NCI-H524 (cell line): ENCODE measurements at places on chromosomes 12 and 14.

GRCh38 chr14:101738703-101739320, 22.7 kb upstream of the PPP2R5C start:
- no peak for DNase-seq

- DNase-seq = no peak
Observed at GRCh38 chr12:62291864-62292760, 31.9 kb downstream of the USP15 start.

DNA sequence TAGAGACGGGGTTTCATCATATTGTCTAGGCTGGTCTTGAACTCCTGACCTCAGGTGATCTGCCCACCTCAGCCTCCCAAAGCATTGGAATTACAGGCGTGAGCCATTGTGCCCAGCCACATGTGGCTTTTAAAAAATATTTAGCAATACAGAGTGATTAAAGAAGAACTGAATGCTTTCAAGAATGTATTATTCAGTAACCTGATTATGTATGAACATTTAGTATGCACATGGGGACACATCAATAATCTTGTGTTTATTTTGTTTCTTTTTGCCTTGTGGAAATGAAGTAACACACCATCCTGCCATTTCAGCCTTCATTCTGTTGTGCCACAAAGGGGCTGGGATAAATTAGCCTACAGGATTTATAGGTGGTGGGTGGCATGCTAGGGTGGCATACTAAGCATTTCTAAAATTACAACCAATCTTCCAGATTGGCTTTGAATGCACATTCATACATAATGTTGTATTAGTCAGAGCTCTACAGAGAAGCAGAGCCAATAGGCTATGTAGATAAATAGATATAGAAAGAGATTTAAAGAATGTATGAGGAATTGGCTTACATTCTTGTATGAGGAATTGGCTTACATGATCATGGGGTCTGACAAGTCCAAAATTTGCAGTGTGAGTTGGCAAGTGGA, 25.5 kb upstream of the TXNRD1 start:
- no peak for DNase-seq

DNA sequence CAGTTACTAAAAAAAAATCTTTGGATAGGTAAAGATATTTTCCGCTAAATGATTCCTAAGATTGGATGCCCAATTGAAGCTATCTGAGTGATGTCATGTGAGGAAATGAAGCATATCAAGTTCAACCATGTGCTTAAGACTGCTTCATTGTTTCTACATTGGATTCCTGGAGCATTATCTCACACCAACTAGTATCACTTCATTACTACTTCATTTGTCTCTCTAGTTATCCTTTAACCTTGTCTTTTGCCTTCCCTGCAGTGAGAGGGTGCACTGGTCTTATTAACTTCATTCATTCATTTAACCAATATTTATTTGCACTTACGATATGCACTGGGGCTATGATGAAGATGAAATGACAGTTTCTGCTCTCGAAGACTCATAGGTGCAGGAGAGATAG, 198.1 kb downstream of the SLC38A4 start:
- no peak for DNase-seq

DNA sequence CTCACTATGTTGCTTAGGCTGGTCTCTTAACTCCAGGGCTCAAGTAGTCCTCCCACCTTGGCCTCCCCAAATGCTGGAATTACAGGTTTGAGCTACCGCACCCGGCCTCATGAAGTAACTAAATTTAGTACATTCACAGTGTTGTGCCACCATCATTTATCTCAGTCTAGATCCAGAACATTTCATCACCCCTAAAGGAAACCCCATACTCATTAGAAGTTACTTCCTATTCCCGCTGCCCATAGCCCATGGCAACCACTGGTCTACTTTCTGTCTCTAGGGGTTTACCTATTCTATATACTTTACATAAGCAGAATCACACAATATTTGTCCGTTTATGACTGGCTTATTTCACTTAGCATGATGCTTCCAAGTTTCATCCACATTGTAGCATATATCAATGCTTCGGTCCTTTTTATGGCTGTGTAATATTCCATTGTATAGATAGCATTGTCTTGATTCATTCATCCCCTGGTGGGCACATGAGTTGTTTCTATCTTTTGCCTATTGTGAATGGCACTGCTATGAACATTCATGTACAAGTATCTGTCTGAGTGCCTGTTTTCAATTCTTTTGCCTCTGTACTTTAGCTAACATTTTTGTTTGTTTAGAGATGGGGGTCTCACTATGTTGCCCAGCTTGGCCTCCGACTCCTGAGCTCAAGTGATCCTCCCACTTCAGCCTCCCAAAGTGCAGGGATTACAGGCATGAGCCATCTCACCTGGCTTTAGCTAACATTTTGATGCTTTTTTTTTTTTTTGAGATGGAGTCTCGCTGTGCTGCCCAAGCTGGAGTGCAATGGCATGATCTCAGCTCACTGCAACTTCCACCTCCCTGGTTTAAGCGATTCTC, 10.2 kb upstream of the SH2B3 start:
- DNase-seq = no peak

- peak; percentile 29 for DNase-seq
Observed at GRCh38 chr12:115941362-115941761, 336.1 kb downstream of the MED13L start.

- DNase-seq = no peak
Observed at GRCh38 chr14:79337761-79338160, 873.5 kb downstream of the DIO2 start.

- DNase-seq = peak; percentile 23
Observed at GRCh38 chr12:121494093-121494787, 86.6 kb downstream of the KDM2B start.

GRCh38 chr12:904010-904414, 45.5 kb downstream of the RAD52 start:
- DNase-seq = no peak

- DNase-seq = no peak
Observed at GRCh38 chr12:19880076-19880475, 440.8 kb downstream of the AEBP2 start.

GRCh38 chr12:80709811-80710726, 2.6 kb downstream of the MYF6 start:
- DNase-seq = no peak

DNA sequence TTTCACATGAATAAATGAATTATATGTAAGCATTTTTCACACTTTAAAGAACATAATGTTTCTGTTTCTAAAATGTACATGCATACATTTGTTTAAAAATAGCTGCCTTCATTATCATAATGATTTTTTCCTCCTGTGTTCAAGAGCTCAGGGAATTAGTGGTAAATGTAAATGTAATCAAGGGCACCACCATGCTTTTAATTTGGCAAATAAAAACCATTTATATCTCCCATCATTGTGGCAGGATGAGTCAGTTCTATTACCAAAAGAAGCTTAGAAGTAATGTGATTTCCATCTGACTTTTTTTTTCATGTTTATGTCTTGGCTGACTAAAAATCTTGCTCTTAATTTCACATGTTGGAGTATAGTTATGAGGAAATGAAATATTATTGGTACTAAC, 176.1 kb downstream of the GXYLT1 start:
- no peak for DNase-seq

GRCh38 chr14:30706704-30707103, 84.6 kb downstream of the SCFD1 start:
- no peak for DNase-seq

GRCh38 chr12:121423682-121424623, 24.0 kb downstream of the RNF34 start:
- no peak for DNase-seq

- DNase-seq = no peak
Observed at GRCh38 chr12:12460935-12461922, 101.4 kb downstream of the DUSP16 start.

- no peak for DNase-seq
Observed at GRCh38 chr14:82003426-82003825, 469.8 kb upstream of the SEL1L start.

- DNase-seq = peak; percentile 16
Observed at GRCh38 chr12:115871714-115872113, 405.8 kb downstream of the MED13L start.

GRCh38 chr12:77615332-77615731, 215.4 kb upstream of the NAV3 start:
- no peak for DNase-seq

DNA sequence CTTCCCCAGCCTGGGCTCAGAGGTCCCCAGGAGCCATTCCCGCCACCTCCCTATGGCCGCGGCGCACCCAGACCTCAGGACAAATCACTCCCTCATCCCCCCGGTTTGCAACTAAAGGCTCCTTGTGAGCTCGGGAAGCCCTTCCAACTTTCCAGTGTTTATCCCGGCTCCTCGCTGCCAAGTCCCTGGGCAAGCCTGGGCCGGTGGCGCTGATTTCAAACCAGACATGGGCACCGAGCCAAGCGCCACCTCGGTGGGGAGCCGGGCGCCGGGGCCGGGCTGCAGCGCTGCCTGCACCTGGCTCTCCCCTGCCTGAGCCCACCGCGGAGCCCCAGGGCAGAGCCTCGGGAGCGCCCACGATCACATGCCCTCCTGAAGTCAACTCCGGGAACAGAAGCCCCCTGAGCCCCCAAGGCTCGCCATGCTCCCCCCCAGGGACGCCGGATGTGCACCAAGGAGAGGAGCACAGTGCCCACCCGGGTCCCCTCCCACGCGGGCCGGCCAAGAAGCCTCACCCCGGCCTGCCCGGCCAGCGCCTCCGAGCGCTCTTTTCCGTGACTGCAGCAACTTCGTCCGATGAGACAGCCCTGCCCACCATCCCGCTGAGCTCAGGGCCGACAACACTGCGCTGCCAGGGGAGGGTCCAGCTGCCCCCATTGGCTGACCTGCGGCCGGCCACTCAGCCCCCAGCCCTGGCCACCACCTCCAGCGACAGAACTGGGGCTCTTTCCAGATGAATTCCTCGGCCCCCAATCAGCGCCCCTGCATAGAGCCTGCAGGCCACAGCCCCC, 50.0 kb downstream of the NCOR2 start:
- DNase-seq = peak; percentile 71

- no peak for DNase-seq
Observed at GRCh38 chr12:53972152-53972702, 699 bp upstream of the HOXC11 start.

- no peak for DNase-seq
Observed at GRCh38 chr12:89733579-89734201, 25.1 kb upstream of the ATP2B1 start.

DNA sequence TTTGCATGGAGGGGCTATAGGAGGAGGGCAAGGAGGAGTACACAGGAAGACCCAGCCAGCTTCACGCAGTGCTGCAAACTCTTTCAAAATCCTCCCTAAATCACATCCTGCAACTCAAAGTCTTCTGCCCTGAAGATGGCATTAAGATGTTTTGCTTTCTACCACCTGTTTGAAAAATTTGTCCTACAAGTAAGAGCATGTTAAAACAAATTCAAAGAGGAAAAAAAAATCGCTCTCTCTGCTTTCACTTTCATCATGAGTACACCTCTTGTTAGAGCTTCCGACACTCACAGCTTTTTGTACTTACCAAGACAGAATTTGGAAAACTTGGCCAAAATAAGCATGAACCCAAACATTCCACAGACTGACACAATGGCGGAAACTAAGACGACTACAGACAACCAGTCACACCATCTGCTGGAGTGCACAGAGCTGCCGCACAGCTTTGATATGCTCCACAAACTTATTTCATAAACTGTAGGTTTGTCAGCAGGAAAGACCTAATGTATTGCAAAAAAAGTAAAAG, 21.3 kb downstream of the GCH1 start:
- DNase-seq = no peak

DNA sequence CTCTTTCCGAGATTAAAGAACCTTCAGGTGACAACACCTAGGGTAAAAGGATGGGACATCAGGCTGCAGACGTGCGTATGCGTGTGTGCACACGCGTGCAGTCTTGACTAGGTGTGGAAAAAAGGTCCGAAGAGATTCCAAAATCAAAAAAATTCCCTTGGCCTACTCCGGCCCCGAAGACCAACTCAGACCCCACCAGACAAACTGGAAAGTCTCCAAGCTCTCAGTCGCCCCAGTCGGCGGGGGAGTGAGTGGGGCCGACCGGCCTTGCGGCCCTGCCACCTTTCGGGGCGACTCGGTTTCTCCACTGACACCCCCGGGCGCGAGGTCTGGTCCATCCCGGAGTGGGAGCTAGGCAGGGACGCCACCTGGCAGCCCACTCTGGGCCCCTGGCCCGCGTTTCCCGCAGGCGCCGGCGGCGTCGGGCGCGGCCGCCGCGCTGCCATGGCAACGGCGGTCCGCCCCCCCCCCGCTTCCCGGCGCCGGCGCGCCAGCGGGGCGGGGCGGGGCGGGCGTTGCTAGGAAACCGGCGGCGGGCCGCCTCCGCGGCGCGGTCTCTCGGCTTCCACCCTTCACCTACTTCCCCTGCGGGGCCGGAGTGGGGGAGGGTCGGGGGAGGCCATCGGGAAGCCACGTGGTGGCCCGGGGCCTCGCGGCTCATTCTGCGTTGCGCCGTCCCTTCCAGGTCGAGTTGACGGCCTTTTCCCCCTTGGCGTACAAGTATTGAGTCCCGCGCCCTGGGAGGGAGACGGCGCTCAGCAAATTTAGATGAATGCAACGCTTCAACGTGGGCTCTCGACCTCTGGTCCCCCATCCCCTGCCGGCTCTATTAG, 253.1 kb downstream of the EFCAB11 start:
- peak; percentile 88 for DNase-seq

DNA sequence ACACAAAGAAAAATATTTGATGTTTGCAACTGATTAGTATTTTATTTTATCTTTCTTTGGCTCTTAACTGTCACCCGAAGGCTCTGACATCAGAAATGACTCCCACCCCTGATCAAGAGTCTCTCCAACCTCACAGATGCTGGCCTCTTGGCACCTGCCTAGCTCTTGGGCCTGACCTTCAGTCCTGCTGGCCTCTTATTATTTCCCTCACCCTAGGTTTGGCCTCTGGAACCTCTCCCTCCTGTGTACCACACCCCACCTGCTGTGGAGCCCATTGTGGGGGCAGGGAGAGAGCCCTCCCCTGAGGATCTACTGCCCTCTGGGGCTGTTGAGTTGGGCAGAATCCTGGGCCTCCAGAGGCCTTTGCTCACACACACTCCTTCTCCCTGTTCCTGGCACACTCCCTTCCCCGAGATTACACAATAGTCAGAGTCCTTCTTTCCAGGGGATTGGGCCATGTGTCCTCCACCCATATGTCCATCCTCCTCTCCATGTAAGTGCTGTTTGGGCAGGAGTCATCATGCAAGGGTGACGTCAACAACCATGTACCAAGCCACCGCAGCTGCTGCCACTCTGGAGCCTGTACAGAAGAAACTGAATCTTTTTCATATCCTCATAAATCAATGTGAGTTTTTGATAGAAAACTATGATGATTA, 124.3 kb downstream of the RASSF9 start:
- DNase-seq = no peak

- DNase-seq = no peak
Observed at GRCh38 chr14:89983375-89983774, 27.6 kb downstream of the TDP1 start.

- no peak for DNase-seq
Observed at GRCh38 chr14:85276979-85277228, 253.0 kb upstream of the FLRT2 start.

- DNase-seq = no peak
Observed at GRCh38 chr14:89146274-89146673, 270.8 kb downstream of the FOXN3 start.

DNA sequence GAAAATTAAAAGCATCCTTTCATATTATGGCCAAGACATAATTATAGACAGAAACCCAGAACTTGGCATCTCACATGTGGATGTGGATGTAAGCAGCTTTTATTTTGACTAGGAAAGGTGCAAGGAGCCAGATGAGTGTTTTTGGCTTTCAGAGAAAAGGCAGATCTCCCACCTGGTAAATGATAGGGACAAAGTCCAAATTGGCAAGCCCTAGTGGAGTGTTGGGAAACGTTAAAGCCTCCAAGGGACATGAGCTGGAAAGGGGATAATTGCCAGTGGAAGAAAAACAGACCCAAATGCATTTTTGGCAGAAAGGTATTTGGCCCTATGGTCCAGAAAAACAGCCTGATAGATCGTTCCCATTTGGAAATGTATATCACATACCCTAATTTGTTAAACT, 60.1 kb downstream of the KLHL28 start:
- no peak for DNase-seq

- no peak for DNase-seq
Observed at GRCh38 chr14:94536836-94537235, 24.4 kb upstream of the SERPINA4 start.
